ENCODE measurements at places on chromosomes 6 and 20.

DNA sequence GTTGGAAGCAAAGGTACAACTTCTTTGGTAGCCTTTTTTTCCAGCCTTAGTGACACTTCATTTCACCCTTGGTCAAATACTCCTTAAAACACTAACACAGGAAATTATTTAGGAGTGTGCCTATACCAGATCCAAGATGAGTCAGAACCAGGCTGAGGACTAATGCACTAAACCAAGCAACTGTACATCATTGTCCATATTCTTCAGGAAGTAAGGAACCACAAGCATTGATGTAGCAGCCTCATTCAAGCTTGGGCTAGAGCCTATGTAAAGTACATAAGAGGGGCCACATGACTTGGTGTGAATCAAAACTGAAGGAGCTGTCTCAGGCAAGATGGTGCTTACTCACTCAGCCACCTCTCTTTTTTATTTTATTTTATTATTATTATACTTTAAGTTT is 20.7 kb upstream of the ADGB start:
- H3K27ac ChIP-seq: no peak overlapping the region
- no peaks in the 10 kb centered on the region for H3K27me3 ChIP-seq
- no peaks in the 10 kb centered on the region for H3K4me1 ChIP-seq
- no peaks in the 10 kb centered on the region for H3K36me3 ChIP-seq
- H3K4me3 ChIP-seq: no peak overlapping the region

DNA sequence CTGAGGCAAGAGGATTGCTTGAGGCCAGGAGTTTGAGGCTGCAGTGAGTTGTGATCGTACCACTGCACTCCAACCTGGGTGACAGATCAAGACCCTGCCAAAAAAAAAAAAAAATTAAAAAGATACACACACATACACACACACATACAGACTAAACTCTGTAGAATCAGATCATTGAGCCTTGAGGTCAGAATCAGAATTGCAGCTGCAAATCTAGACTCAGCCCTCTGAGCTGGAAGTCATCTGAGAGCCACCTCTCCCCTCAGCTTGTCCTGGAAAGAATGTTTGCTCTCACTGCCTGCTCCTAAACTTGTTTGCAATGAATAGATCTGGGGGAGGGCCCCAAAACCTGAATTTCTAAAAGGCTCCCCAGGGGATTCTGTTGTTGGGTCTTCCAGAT is 41.4 kb upstream of the ANGPT4 start:
- no peak overlapping the region for H3K27ac ChIP-seq
- no peaks in the 10 kb centered on the region for H3K36me3 ChIP-seq
- peaks cover 4% of the 10 kb centered on the region for H3K4me1 ChIP-seq
- H3K4me3 ChIP-seq: no peak overlapping the region
- H3K27me3 ChIP-seq: peaks cover 65% of the 10 kb centered on the region

DNA sequence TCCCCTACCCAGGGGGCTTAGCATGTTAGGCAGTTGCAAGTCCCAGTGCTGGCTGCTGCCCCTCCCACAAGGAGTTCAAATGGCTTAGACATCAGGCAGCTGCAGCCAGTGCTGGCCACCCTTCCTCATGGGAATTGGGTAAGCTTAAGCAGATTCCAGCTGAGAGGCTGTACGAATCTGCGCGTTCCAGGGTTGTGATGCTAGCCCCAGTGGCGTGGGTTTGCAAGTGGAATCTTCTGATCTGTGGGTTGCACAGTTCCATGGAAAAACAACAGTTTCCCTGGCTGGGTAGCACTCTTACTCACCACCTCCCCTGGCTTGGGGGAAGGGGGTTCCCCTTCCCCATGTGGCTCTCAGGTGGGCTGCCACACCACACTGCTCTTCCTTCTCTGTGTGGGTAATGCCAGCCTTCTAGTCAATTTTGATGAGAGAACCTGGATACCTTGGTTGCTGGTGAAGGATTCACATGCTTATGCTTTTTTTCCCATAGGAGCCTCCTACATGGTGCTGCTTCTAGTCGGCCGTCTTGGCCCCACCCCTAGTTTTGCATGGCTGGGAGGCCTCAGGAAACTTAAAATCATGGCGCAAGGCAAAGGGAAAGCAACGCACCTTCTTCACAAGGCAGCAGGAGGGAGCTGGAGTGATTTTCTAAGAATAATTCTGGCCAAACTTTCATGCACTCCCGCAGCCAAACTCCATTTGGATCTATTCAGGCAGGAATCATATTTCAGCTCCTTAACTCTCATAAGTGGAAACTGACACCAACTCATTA is 13.0 kb downstream of the DYNLT2 start:
- no peak for DNase-seq
- no peak overlapping the region for H3K4me3 ChIP-seq
- H3K27me3 ChIP-seq: peaks cover 5% of the 10 kb centered on the region

- DNase-seq: no peak
- H3K36me3 ChIP-seq: no peaks in the 10 kb centered on the region
- no peaks in the 10 kb centered on the region for H3K27me3 ChIP-seq
- no peak overlapping the region for H3K27ac ChIP-seq
- H3K4me1 ChIP-seq: no peaks in the 10 kb centered on the region
Observed at GRCh38 chr20:7858734-7859250, 81.5 kb downstream of the HAO1 start.

DNA sequence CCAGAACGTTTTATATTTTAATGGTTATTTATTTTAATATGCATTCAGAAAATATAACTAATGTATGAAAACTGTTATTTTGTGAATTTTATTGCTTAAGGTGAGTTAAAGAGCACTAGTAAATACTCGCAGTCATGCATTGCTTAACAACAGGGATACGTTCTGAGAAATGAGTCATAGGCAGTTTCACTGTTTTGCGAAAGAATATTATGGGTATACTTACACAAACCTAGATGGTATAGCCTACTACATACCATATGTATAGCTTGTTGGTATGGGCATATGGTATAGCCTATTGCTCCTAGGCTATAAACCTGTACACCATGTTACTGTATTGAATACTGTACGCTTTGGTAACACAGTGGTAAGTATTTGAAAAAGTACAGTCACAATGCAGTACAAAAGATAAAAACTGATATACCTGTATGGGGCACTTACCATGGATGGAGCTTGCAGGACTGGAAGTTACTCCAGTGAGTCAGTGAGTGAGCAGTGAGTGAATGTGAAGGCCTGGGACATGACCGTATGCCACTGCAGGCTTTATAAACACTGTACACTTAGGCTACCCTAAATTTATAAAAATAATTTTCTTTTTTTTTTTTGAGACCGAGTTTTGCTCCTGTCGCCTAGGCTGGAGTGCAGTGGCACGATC is 38.5 kb downstream of the ARFGEF2 start:
- H3K4me3 ChIP-seq: no peak overlapping the region
- peaks cover 93% of the 10 kb centered on the region for H3K36me3 ChIP-seq
- DNase-seq: no peak
- no peaks in the 10 kb centered on the region for H3K27me3 ChIP-seq
- no peaks in the 10 kb centered on the region for H3K4me1 ChIP-seq
- H3K27ac ChIP-seq: no peak overlapping the region

DNA sequence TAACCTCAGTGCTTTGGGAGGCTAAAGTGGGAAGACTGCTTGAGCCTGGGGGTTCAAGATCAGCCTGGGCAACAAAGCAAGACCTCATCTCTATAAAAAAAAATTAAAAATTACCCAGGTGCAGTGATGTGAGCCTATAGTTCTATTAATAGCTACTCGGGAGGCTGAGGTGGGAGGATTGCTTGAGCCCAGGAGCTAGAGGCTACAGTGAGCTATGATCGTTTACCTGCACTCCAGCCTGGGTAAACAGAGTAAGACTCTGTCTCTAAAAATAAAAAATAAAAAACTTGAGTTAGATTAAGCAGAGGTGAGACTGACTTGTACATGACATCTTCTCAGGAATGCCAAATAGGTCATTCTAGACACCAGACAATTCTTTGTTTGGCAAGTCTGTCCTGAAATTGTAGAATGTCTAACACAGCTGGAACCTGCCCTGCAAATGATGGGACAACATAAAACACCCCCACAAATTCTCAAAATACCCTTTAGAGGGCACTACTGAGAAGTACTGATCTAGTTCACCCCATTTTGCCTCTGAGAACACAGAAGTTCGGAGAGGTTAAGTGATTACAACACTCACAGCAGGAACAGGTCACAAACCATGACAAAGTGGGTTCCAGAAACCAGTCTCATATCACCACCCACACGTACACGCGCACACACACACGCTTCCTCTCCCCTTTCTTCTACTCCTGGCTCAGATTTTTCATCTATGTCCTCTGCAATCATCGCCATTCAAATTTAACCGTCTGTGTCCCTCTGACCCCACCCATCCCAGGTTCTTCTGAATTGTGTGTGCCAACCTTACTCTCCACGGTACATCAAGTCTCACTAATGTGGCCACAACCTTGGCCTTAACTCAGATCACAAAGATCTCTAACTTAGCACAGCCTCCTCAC is 38.3 kb downstream of the ARHGAP18 start:
- no peaks in the 10 kb centered on the region for H3K27me3 ChIP-seq
- H3K36me3 ChIP-seq: no peaks in the 10 kb centered on the region
- peaks cover 31% of the 10 kb centered on the region for H3K4me1 ChIP-seq

Measured in heart right ventricle (tissue), 16 donors.